NCI-H187 (cell line): ENCODE measurements at places on chromosomes 16 and 17.

DNA sequence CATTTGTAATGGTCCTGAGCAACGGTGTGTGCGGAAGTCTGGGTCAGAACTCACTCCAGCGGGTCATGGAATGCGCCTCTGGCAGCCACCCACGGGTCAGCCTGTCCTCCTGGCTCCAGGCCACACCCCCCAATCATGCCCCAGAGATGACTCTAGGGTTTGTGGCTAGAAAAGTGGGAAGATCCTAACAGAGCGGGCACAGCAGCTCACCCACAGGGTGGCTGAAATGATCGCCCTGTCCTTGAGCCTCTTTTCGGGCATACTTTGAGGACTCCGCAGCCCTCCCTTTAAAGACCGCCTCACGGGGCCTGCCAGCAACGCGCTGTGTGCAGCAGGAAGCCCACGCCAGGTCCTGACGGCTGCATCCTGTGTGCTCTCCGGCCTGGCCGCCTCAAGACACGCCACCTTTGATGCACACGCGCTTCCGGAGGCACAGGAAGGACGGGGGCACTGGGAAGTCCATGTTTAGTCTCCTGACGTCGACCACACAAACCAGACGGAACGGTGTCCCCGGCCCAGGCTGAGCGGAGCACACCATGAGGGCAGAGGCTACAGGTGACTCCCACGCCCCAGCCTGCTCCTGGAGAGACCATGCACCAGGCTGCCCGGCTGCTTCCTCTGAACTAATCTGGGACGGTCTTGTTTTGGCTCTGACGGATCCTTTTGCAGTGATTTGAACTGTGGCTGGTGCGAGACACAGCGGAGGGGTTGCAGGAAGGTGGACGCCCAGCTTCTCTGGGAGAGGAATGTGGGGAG lies 92.9 kb downstream of the TBC1D16 start:
- no peak for DNase-seq

- DNase-seq: no peak
Observed at GRCh38 chr16:29025735-29026134, 40.9 kb downstream of the LAT start.

- no peak for DNase-seq
Observed at GRCh38 chr17:29010129-29010528, 4.3 kb upstream of the SEZ6 start.

- DNase-seq: no peak
Observed at GRCh38 chr17:48523010-48523409, 7.8 kb downstream of the HOXB1 start.

DNA sequence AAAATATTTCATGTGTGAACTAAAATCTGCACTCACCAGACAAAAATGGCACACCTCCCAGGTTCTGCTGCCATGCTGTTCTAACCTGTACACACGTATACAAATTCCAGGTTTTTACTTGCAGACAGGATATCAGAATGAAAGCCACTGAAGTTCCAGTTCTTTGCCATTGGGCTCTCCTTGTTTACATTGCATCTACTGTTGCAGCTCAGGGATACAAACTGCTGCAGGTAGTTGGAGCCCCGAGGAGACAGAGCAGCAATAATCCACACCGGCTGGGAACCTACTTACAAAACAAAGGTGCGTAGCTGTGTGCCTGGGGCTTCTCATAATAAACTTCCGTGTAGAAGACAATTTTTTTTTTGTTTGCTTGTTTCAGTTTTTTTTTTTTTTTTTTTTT lies 59.6 kb downstream of the HAPSTR1 start:
- no peak for DNase-seq
